Glomerular endothelial cell (primary cell): ENCODE measurements at places on chromosomes 11 and 22.

GRCh38 chr22:50672471-50673230, at the start of gene SHANK3:
Gene SHANK3, plus strand, starts transcription at chr22:50672823.
- DNase-seq: peak; percentile 39

GRCh38 chr11:20530942-20531703, 68.3 kb upstream of the SLC6A5 start:
- DNase-seq: no peak

DNA sequence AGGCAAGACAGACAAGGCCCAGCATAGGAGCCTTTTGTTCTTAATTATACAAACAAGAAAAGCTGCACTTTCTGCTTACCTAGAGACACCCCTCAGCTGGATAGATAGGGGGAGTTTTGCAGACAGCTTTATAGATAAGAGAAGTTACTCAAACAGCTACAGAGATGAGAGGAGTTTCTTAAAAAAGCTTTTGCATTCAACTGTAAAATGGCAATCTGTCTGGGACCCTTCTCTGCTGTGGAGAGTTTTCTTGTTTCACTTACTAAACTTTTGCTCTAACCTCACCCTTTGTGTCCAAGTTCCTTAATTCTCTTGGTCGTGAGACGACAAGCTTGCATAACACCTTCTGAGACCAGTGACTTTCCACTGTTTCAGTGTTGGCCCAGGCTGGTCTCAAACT, 103.8 kb upstream of the CHORDC1 start:
- no peak for DNase-seq

GRCh38 chr11:123416566-123416965, 13.5 kb upstream of the GRAMD1B start:
- DNase-seq: no peak

DNA sequence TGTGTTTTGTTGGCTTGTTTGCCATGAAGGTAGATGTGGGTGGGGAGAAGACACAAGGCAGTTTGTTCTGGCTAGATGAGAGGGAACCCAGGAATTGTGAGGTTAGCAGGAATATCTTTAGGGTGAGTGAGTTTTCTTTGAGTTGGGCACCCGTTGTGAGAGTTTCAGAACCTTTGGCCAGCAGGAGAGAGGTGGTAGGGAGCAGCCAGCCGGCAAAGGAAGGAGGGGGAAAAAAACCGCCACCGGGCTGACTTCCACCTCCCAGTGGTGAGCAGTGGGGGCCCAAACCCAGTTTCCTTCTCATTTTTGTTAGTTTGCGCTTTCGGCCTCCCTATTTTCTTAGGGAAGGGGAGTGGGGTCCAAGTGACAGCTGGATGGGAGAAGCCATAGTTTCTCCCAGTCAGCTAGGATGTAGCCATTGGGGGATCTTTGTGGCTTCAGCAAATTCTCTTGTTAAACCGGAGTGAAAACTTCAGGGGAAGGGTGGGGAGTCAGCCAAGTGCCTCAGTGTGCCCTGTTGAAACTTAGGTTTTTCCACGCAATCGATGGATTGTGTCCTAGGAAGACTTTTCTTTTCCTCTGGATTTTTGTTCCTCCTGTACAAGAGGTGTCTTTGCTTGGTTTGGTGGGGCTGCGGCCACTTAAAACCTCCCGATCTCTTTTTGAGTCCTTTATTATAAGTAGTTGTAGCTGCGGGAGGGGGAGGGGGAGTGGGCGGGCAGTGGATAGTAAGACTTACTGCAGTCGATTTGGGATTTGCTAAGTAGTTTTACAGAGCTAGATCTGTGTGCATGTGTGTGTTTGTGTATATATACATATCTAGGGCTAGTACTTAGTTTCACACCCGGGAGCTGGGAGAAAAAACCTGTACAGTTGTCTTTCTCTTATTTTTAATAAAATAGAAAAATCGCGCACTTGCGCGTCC, 1.1 kb upstream of the GCAT start:
- no peak for DNase-seq

GRCh38 chr11:97738751-97739150, 1282.0 kb upstream of the CNTN5 start:
- DNase-seq: no peak

DNA sequence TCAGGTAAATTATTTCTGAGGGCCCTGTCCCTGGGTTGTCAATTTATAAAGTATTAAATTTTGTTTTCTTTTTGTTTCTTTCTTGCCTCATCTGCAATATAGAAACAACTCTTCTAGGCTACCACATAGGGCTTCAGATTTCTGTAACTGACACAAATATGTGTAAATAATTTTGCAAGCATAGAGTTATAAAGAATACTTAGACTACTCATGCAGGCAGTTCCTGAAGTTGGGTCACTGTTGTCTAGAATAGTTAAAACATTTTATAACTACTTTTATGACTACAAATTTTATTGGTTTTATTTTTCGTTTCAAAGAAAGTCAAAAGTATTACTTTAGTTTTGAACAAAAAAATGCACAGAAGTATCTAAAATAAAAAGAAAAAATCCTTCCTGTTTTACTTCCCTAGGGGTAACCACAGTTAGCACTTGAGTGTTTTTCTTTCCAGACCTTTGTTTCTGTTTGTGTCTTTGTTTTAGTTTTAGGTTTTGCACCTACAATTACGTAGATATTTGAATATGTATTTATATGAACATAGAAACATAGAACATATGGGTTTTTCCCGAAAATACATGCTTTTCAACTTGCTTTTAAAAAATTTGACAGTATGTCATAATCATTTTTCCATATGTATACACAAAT, 12.4 kb upstream of the TMEM123 start:
- DNase-seq: no peak

- no peak for DNase-seq
Measured at GRCh38 chr11:20046416-20046815, 113.9 kb downstream of the DBX1 start.

DNA sequence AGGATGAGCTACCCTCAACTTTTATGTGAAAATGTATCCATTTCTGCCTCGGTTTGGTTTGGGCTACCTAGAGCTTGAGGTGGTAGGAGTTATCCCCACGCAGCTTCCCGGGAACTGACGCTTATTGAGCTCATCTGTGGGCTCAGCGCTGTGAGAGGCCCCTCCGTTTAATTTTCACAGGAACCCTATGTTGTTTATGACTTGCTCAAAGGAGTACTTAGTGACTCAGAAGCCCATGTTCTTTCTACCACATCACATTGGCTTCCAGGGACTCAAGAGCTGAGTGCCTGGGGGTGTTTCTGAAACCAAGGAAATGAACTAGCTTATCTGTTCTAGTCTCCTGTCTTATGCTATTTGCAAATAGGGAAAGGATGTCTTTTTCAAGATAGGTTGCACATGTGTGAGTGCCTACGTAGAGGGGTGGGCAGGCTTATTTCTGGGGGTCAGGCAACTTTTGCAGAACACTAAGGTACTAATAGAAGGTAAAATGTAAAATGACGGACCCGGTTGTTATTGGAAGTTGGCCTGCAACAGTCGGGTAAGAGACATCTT, 40.5 kb downstream of the MICAL2 start:
- DNase-seq: no peak

- DNase-seq: no peak
Measured at GRCh38 chr11:61954851-61955421, 4.8 kb downstream of the BEST1 start.

- DNase-seq: no peak
Measured at GRCh38 chr11:110830747-110831146, 118.5 kb upstream of the ARHGAP20 start.

- no peak for DNase-seq
Measured at GRCh38 chr11:85517272-85517671, 109.9 kb downstream of the DLG2 start.

DNA sequence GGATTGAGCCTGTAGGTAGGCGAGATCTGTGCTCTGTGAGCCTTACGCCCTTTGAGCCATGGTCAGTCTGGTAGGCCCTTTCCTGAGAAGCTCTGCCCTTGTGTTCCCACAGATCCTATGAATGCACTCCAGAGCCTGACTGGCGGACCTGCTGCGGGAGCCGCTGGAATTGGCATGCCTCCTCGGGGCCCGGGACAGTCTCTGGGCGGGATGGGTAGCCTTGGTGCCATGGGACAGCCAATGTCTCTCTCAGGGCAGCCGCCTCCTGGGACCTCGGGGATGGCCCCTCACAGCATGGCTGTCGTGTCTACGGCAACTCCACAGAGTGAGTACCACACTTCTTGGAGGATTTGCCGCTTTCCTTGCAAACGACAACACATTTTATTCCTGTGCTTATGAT, 47.4 kb downstream of the MED15 start:
- DNase-seq: no peak

DNA sequence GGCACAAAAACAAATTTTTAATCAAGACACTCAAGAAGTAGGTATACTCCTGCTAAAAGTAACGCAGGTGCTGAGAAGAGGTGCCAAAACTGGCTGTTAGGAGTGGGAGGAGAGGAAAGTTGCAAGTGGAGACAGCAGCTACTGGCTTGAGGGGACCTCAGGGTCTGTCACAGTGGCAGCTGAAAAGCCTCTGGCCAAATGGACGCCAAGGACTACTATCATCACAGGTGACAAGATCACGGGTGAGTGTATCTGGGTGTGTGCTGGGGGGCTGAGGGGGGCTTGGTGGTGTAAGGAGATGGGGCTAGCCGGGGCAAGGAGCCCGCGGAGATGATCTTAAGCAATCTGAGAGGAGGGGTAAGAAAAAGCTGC, 687 bp downstream of the ZNF202 start:
- no peak for DNase-seq

DNA sequence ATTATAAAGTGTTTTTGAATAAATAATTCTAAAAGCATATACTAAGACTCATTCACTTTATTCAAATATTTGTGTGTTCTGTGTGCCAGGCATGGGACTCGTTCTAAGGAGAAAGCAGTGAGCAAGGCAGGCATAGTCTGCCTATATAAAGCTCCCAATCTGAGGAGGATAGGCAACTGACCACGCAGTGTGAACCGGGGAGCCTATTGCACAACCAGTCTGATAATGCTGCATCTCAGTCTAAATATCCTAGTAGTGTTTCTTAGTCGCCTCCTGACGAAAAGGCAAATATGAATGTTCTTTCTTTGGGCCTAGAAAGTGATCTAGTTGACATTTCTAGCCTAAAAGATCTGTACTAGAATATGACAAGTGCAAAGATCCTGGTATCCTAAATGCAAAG, 98.3 kb downstream of the C11orf65 start:
- DNase-seq: no peak

DNA sequence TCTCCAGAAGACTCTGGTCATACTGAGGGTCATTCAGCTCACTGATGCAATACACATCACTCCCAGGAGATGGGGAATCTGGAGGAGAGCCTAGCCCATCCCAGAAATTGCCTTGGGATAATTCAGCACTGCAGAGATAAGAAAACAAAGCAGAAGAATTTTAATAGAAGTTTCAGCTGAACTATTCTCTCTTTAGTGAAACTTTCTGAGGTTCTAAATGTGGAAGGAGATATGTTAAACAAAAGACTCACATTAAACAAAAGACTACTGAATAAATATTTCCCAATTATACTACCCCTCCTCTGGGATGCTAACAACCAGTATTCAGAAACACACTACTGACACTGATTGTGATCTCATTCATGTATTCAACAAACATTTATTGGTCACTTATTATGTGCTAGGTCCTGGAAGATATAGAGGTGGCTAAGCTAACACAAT, 47.8 kb downstream of the C2CD3 start:
- no peak for DNase-seq

DNA sequence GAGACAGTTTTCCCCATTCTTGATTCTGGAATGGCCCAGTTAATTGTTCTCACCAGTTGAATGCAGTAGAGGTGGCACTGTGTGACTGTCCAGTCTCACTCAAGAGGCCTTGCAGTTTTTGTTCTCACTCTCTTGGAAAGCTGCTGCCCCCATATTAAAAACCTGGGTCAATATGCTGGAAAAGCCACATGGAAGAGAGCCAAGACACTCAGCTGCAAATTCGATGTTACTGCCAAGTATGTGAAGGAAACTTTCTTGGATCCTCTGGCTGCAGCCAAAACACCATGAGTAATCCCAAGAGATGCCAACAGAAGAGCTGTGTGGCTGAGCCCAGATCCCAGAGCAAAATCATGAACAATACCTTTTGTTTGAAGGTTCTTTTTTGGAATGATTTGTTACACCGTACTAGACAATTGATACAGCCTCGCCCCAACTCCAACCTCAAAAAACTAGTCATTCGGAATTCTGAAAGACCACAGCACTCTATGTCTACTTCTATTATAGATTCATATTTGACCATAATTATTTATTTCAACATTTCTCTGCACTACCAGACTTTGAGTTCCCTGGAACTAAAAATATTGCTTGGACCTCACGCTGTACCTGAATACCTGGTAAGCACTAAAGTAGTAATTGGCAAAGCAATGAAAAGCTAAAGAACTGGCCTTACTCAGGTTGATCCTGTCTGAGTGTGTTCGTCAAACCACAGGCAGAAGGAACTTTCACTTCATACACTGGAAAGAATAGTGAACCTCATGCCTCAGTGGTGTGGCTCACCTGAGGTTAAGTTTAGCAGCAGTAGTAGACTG, 378.8 kb downstream of the ETS1 start:
- DNase-seq: peak; percentile 94

GRCh38 chr11:23336961-23337360, 476.7 kb upstream of the CCDC179 start:
- no peak for DNase-seq
